Inflammatory macrophage treated with lipopolysaccharide for 1 hour (primary cell): ENCODE measurements at places on chromosomes 16 and 17.

DNA sequence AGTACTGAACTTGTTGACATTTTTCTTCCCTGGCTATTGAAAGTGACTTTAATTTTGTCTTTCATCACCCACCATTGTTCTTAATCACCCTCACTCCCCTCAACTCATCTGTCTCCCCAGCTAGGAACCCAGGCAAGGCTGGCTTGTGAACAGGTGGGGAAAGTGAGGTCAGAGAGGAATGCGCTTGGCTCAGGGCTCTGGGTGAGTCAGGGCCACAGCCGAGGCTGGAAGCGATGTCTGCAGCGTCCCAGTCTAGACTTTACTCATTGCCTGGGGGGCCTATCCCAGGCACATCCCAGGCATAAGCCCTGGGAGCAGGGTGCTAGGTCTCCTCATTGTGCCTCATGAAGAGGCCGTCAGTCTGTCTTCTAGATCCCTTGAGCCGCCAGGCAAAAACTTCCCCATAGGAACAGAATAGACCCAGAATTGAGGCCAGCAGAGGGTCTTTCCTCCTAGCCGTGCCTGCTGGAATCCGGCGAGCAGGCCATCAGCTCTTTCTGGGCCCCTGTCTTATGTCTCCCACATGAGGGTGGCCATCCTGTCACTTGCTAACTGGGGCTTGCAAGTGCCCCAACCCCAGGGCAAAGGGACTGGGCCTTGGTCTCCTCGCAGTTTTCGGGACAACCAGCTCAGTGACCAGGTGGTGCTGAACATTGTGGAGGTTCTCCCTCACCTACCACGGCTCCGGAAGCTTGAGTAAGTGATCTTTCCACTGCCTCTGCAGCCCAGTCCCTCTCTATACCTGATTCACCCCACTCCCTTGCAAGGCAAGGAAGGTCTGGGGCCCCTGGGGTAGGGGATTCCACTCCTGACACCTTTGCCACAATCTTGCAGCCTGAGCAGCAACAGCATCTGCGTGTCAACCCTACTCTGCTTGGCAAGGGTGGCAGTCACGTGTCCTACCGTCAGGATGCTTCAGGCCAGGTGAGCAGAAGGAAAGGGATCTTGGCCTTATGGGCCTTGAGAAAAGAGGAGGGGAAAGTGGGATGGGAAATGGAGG is 40.1 kb downstream of the NLRC5 start:
- DNase-seq: no peak

DNA sequence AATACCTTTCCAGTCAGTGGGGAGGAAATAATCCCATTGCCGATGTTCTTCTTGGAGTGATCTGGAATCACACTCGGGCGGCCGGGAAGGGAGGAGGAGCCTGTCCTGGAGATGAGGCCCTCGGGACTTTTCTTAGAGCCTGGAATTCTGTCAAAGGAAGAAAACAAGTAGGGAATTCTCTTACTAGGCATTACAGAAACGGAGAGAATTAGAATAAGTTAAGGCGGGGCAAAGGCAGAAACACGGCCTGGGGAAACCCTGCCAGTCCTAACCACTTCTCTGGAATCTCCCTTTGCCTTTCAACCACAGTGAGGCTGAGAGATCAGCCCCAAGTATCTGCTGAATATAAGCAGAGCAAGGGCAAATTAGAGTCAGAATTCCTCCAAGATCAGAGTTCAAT is 27.8 kb downstream of the USP36 start:
- DNase-seq: no peak

- DNase-seq: peak; percentile 5
Observed at GRCh38 chr16:3188925-3189825, 1.2 kb downstream of the OR1F1 start.

DNA sequence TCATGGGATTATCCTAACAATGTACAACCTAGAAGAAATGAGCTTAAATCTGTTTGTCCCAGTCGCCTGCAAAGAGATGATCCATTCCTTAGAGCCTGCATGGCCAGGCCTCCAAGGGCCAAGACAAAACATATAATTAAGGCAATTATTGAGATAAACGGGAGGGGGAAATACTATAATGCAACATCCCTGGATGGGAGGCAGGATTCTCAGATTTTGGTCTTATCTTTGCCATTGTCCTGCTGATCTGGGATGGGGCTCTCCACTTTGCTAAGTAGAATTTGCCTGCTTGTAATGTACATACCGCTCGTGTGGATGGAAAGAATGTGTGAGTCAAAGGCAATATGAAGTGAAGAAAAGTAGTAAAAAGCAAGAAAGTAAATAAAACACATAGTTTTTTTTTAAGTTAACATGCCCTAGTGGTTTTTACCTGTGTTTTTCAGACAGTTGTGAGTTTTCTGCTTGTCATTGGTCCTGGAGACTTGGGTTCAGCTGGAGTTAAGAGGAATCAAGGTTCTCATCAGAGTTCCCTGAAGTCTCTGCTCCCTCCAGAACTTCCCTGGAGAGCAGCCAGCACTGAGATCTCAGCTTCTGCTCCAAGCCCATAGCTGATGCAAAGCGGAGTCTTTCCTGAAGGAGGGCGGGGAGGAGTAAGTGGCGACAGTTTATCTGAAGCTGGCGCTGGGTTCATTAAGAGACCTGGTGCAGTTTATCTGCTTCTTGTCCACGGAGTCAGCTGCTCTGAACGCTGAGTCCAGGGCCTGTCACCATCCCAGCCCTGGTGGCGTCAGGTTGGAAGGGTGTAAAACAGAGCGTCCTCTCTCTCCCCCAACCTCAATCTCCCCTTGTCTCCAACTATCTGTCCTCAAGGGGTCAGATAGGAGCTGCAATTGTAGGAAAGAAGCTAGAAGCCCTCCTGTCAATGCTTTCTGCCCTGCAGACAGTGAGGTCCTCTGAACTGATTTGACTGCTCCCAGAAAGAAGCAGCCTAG is 30.1 kb downstream of the HOXB1 start:
- no peak for DNase-seq

- DNase-seq: no peak
Observed at GRCh38 chr17:2948721-2949468, 114.5 kb downstream of the OR1D5 start.

GRCh38 chr17:55433629-55434422 is 12.2 kb upstream of the MMD start:
- DNase-seq: peak; percentile 78

DNA sequence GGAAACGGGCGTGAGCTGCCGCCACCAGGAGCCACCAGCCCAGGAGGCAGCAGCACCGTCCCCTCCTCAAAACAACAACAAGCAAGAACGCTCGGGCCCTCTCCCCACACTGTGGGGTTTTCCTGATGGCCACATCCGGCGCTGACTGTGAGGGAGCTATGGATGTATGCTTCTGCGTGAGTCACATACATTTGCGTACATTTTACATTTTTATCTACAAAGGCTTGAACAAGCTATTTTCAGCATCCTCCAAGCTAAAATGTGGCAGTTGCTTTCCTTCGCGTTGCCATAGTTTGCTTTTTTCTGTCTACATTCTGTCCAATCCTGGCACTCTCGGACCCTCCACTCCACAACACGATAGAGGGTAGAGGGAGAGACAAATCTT is 2.0 kb upstream of the ABR start:
- no peak for DNase-seq
